ENCODE measurements at places on chromosomes 12 and 14.

DNA sequence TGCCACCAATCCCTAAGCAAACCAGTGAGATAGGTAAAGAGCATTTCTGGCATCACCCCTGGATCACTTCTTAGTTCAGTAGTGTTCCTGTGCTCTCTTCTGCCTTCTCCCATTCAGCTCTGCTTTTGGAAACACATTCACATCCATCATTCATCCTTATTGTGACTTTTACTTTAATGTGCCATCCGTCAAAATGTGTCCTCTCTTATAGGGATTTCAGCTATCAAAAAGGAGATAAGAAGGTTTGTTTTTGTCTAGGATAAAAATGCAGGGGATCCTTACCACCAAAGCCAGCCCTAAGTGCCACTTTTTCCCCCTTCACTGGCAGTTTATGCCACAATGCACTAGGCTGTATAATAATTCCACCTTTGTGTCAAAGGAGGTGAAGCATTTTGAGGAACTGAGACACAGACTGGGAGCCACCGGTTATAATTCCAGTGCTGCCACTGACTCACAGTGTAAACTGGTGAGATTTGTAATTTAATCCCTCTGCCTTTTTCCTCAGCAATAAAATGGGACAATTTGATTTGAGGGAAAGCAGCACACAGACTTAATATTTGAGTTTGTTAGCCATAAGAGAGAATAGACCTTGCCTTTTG lies 158.6 kb downstream of the PAX9 start:
- DNase-seq: no peak

- DNase-seq: peak; percentile 89
These were observed 11.0 kb upstream of the FBXL14 start for GRCh38 chr12:1605129-1606020.

GRCh38 chr12:117803001-117803400 lies 165.8 kb downstream of the KSR2 start:
- no peak for DNase-seq

- peak; percentile 23 for DNase-seq
These were observed 6.6 kb upstream of the ABCD4 start for GRCh38 chr14:74309125-74310022.

DNA sequence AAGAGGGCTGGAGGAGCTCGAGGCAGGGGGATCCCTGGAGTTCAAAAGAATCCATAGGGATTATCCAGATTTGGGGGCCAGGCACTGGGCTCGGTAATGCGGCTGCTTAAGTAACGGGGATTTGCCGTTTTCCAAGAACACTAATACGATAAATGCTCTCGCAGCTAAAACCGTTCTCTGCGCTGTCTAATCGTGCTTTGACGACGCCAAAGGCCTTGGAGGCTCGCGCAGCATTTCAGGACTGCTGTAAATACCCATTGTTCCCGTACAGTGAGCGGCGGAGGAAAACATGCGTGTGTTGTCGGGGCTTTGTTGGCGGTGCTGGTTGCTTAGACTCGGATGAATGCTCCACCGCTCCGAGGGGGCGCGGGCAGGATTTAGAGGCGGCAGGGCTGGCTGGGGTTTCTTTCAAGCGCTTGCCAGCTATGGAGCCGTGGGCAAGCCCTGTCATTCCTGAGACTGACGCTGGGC lies 26.2 kb downstream of the DIO3 start:
- DNase-seq: no peak
